Smooth muscle cell of the pulmonary artery (primary cell): ENCODE measurements at places on chromosomes 1 and 21. TPM values are rescaled to one million over a fixed set of nuclear protein-coding genes. Genes with fewer than 3 reads are reported as not detected.

Gene KCNK2
- total RNA-seq, result 1.7 and 16.3 TPM in 2 replicates

Gene S100A9
- 0.56 TPM in 1 of 2 replicates, not detected in the other for total RNA-seq

Gene OR2T29
- not detected in 2 replicates for total RNA-seq

Gene OR2T33
- total RNA-seq, result not detected in 2 replicates
